Activated naive CD4-positive, alpha-beta T cell treated with anti-CD3 and anti-CD28 coated beads for 36 hours (primary cell): ENCODE measurements at places on chromosomes 2 and 18. TPM values are rescaled to one million over a fixed set of nuclear protein-coding genes. Genes with fewer than 3 reads are reported as not detected.

The NEU4 gene
- total RNA-seq: not detected

DNA sequence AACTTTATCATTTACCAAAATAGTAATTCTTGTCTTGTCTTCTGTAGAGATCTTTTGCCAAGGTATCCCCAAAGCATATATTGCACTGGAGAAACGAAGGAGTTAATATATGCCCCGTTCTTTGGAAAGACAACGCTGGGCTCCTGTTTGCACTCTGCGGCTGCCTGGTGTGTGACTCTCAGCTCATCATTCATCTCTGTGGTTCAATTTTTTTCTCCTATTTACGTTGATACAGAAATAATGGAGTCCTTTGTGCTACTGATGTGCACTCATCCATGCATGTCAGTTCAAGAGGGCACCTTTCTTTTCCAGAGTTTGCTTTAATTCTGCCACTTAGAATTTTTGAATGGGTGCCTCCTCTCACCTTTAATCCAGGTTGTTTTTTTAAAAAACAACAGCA, 655.5 kb downstream of the DCDC2C start:
- H3K4me1 ChIP-seq: no peaks in the 10 kb centered on the region
- DNase-seq: no peak
- H3K27ac ChIP-seq: no peak overlapping the region
- H3K4me3 ChIP-seq: no peak overlapping the region

The SP140 gene
- 95.1 TPM for total RNA-seq

DNA sequence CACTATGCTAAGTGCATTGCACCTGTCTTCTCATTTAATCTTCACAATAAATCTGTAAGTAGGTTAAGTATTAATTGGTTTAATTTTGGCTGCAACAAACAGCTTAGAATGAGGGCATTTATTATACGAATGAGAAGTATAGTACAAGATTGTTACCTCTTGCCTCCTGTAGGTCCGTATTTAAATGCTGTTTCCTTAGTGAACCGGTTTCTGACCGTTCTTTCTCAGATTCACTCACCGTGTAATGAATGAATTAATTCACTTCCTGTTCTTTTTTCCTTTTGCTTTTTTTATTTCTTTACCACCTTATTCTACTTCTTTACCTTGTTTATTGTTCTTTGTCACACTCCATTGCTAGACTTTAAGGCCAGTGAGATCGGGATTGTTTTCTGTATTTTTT, 153.8 kb upstream of the RASGRP3 start:
- no peaks in the 10 kb centered on the region for H3K36me3 ChIP-seq
- peaks cover 8% of the 10 kb centered on the region for H3K27me3 ChIP-seq
- DNase-seq: no peak
- H3K4me3 ChIP-seq: no peak overlapping the region
- H3K4me1 ChIP-seq: peaks cover 17% of the 10 kb centered on the region

The SLC4A3 gene
- total RNA-seq: not detected

The PLCD4 gene
- 0.49 TPM for total RNA-seq

GRCh38 chr18:12106471-12106870, 12.8 kb downstream of the ANKRD62 start:
- H3K27ac ChIP-seq: no peak overlapping the region
- no peak overlapping the region for H3K4me3 ChIP-seq

DNA sequence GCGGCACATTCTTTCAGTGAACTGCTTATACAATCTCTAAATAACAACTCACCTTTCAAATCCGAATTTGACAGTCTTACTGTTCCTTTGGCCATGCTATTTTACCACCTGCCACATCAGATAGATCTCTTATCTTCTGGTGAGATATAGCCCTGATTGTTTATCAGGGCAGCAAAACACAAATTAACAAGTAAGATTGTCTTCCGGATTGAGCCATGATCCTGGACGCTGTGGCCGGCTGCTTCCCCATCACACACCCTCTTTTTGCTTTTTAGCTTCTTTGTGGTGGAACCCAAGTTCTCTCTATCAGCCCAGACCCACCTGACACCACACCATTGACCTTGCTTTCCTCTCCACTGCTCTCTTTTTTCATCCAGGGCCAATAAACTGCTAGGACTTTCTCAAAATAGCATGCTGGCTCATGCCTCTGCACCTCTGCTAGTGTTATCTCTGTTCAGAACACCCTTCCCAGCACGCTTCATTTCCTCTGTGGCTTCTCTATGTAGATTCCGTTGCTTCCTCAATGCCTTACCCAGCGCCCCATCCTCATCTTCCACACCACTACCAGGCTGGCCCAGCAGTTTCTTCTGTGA, 111.8 kb upstream of the CNTNAP5 start:
- DNase-seq: no peak
- H3K27me3 ChIP-seq: no peaks in the 10 kb centered on the region
- no peak overlapping the region for H3K27ac ChIP-seq
- no peak overlapping the region for H3K4me3 ChIP-seq
- H3K4me1 ChIP-seq: no peaks in the 10 kb centered on the region

- H3K27me3 ChIP-seq: no peaks in the 10 kb centered on the region
- H3K27ac ChIP-seq: no peak overlapping the region
- H3K36me3 ChIP-seq: no peaks in the 10 kb centered on the region
- no peaks in the 10 kb centered on the region for H3K4me1 ChIP-seq
Measured at GRCh38 chr2:187136646-187137045, 287.7 kb upstream of the ZSWIM2 start.

- no peaks in the 10 kb centered on the region for H3K27me3 ChIP-seq
- no peak overlapping the region for H3K4me3 ChIP-seq
- no peak overlapping the region for H3K27ac ChIP-seq
Measured at GRCh38 chr2:10253596-10254372, 48.9 kb upstream of the HPCAL1 start.

DNA sequence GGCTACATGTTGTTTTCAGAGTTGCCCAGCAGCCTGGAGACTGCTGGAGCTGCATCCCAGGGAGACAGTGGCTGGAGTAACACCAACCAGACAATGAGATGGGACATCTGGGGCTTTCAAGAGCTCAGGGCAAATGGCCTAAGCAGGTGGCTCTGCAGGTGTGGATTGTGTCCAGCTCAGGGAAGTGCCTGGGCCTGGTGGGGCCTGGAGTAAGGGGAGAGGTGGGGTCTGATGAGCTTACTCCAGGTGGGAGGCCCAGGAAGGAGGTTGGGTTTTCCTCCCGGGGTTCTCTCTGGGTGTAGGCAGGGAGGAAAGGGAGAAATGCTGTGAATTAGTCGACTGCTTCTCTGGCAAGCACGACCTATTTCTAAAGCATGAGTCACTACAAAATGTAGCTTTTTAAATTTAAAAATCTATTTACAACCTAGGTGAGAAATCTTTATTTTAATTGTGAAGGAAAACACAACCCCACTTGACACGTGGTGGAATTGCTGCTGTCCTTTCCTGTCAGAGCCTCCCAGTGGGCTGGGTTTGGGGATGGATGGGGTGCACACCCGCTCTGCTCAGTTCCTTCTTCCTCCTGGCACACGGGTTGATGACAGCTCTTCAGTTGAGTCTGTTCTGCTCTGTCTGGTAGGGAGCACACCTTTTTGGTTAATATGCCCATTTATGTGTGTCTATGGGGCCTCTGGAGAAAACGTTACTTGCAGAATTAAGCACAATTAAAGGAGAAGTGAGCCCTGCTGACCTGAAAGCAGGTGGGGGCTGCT, 81.6 kb downstream of the SH3RF3 start:
- H3K36me3 ChIP-seq: no peaks in the 10 kb centered on the region
- H3K4me1 ChIP-seq: peaks cover 41% of the 10 kb centered on the region
- H3K27ac ChIP-seq: no peak overlapping the region

DNA sequence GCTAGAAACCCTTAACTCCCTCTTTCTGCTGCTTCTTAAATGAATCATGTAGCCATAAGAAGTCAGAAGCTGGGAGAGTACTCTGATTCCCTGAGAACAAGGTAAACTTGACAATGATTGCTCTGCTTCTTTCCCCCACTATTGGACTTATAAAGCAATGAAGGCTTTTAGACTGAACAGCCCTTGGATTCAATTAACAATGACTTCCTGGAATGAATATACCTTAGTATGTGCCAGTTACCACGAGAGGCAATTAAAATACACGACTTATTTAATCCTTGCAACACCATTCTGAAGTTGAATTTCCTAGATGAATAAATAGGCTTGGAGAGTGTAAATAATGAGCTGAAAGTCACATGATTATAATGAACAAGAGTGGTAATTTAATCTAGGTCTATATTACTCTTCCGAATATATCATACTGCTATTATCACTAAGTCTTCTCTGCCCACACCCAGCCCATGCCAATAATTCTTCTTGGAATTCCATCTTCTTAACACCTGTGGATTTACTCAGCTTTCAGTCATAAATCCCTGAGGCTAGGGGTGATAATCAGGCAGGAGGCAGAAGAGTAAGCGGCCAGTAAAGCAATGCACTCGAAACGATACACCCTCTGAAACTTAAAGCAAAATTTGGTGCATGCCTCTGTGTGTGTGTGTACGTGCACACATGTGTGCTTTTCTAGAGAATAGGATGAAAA, 170.2 kb downstream of the ATAD2B start:
- H3K4me1 ChIP-seq: peaks cover 8% of the 10 kb centered on the region
- no peak overlapping the region for H3K4me3 ChIP-seq
- peaks cover 10% of the 10 kb centered on the region for H3K36me3 ChIP-seq
- no peak for DNase-seq
- no peak overlapping the region for H3K27ac ChIP-seq
- no peaks in the 10 kb centered on the region for H3K27me3 ChIP-seq

GRCh38 chr18:50839996-50840395, 20.2 kb upstream of the MRO start:
- no peaks in the 10 kb centered on the region for H3K27me3 ChIP-seq
- no peaks in the 10 kb centered on the region for H3K4me1 ChIP-seq
- no peaks in the 10 kb centered on the region for H3K36me3 ChIP-seq
- DNase-seq: no peak
- H3K4me3 ChIP-seq: no peak overlapping the region

The C2orf81 gene
- 3.4 TPM for total RNA-seq

DNA sequence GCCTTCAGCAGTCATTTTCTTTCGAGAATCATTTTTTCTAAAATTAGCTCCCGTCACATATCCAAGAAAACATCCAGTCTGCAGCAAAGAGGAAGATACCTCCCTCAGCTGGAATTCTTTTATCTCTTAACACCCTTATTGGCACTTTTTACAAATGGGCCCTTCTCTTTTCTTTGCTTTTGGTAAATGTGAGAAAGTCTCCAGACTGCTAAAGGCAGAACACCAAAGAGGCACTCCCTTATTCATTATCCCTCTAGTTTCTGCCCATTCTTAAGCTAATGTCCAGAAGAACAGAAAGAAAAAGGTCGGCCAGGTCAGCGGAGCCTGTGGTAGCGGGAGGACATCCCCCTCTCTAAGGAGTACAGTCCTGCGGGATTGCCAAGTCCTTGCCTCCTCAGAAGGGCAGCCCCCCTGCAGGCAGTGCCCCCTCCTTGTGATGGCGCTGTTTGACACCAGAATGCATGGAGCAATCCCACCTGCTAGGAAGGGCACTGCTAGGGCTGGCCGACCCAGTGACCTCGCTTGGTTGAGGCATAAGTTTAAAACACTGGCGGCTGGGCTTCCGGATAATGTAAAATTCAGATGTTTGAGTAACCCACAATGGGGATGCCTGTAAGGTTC, 34.0 kb downstream of the ST6GAL2 start:
- H3K4me1 ChIP-seq: no peaks in the 10 kb centered on the region
- H3K36me3 ChIP-seq: no peaks in the 10 kb centered on the region
- no peak for DNase-seq
- no peaks in the 10 kb centered on the region for H3K27me3 ChIP-seq

DNA sequence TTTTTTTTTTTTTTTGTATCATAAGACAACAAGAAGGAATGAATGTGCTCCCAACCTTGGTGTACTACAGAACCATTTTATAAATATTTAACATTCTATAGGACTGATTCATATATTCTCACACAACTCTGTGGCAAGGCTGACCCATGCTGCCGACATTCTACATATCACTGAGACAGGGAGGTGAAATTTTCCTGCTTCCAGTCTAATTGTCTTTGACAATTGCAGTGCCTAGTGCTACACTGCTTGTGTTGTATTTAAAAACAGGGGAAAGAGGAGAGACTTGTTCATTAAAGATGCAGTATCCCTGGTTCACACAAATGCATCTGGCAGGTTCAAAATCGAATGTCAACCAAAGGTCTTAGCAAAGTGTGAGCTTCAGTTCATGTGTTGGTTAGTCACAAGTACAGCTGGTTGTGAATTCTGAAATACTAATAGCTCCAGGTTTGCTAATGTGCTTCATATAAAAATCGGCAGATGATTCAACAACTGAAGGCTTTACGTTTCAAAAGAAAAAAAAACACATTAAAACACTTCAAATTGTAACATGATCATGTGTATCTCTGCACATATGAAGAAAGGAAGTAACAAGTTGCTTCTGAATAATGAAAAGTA, 130.8 kb downstream of the FIGN start:
- no peaks in the 10 kb centered on the region for H3K27me3 ChIP-seq
- no peak for DNase-seq
- H3K4me3 ChIP-seq: no peak overlapping the region
- no peaks in the 10 kb centered on the region for H3K36me3 ChIP-seq

The KHK gene
- 9.5 TPM for total RNA-seq

The KLF7 gene
- 32.2 TPM for total RNA-seq

The GALNT3 gene
- total RNA-seq: 2.1 TPM

The PHLPP1 gene
- 6.5 TPM for total RNA-seq
